Naive thymus-derived CD8-positive, alpha-beta T cell (primary cell): ENCODE measurements at places on chromosomes 13 and 19.

DNA sequence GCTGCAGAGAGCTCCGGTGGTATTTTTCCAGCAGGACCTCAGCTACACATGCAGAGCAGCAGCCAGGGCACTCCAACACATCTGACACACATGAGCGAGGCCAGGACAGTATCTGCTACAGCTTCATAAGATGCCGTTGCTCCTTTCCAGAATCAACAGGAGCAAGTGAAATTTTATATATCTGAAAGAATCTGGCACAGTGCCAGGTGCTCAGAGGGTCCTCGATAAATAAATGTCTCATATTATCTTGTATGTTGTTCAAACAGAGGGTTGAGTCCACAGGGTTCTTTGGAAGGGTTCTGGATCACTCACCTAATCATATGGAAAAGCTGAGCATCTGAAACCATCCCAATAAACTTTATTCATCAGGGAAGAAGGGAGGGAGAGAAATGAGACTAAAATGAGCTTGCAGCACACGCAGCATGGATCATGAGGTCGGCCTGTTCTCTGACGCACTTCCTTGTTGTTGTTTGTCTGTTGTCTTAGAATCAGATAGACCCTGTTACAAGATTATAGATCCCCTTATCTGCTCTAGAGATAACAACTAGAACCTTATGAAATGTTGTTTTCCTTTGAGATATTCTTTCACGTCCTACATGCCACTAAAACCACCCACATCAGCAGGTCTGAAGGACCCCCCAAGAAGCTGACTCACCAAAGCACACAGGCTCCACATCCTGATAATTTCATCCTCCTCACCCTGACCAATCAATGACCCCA, 3.2 kb upstream of the METTL21C start:
- DNase-seq = no peak

GRCh38 chr19:10290357-10290875, 664 bp downstream of the ICAM5 start:
- DNase-seq = no peak

DNA sequence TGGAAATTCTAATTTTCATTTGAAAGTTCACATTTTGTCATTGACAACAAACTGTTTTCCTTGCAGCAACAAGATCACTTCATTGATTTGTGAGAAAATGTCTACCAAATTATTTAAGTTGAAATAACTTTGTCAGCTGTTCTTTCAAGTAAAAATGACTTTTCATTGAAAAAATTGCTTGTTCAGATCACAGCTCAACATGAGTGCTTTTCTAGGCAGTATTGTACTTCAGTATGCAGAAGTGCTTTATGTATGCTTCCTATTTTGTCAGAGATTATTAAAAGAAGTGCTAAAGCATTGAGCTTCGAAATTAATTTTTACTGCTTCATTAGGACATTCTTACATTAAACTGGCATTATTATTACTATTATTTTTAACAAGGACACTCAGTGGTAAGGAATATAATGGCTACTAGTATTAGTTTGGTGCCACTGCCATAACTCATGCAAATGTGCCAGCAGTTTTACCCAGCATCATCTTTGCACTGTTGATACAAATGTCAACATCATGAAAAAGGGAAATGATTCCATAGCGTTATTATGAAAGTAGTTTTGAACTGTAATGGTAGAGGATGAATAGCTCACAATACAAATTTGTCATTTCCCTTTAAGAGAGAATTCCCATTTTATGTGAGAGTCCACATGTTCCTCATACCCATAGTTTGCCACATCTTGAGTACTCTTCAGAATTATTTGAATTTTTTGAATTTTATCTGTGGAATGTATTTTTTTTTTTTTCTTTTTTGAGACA, 2.6 kb downstream of the BRCA2 start:
- no peak for DNase-seq

DNA sequence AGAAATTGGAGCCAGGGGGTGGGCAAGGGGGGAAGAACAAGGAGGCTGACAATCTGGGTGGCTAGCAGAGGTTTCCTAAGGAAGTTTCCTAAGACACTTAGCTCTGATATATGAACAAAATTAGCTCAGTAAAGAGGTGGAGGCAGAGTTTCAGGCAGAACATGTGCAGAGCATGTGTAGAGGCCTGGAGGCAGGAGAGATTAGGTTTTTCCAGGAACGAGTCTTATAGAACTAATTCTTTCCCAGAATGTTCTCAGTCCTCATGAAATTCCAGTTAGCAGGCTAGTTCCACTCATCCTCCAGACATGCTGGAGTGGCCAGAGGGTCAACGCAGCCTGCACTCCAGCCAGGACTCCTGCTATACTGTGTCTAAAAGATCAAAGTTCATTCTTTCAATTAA, 184.7 kb downstream of the LACC1 start:
- no peak for DNase-seq

DNA sequence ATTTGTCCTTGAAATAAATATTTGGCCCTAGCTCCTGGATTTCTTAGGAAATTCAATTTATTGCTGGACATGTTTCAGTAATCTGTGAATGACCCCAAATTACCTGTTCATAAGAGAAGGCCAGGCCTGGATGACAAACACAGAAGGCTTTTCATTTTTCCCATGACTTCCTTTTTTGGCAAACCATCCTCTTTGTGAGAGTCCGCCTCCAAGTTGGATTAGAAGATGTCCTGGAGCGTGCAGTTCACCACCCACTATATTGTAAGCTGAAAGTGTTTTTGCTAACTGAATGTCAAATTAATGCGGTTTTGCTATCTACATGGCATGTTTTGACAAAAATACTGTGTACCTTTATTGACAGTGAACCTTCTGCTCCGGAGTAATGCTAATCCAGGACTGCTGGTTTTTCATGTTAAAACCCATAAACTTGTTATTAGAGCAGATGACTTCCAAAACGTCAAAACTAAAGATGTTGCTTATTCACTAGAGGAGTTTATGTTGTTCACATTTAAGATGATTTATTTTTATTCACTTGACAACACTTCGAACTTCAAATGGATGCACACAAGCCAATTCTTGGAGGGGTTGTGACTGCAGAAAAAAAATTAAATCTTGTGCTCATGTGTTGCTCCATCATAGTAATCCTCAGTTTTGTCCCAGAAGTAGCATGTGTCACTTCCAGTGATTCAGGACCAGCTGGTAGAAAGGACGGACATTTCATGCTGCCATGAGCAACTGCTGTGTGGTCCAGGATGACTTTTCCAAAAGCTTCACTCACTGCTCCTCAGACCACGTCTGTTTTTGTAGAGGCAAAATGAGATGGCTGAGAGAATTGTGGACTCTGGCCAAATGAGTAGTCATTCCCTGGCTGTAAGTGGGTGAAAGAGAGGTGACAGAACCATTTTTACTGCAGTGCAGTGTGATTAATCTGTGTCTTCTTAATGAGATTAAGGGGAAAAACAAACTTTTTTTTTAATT, 71.0 kb downstream of the ITGBL1 start:
- no peak for DNase-seq
